GM13977 (cell line): ENCODE measurements at places on chromosomes 6 and 20.

- no peak for DNase-seq
Measured at GRCh38 chr6:155270561-155271091, 6.8 kb downstream of the CLDN20 start.

DNA sequence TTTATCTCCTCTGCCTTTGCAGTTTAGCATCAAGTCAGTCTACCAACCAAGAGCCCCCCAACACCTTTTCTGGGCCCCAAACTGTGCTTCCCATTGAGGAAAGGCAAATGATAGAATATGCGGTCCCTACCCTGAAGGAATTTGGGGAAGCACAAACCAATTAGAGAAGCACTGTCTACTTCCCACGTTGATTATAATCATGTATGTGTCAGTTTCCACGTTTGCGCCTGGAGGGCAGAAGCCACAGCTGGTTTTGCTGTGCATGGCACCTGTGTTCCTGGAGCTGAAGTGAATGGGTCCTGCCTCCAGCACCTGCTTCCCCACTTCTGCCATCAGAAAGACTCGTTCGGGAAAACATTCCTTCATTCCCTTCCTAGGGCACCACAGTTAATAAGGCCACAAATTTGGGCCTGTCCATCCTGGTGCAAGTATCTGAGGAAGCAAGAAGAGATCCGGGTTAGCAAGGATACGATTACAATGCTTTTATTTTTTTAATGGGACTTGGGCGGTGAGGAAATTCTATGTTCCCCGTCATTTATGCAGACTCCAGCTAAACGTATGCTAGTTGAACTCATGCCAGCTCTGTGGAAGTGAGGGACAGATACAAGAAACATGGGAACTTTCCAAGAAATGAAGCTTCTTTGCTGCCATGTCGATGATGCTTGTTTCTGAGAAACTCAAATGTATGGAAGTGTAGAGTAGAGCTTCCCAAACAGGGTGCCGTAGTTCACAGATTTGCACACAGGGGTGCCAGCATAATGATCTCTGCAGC lies 333.5 kb downstream of the NRN1 start:
- no peak for DNase-seq

GRCh38 chr6:33926451-33926850 lies 122.6 kb upstream of the MLN start:
- DNase-seq = peak; percentile 46

GRCh38 chr6:27901801-27902200 lies 10.4 kb downstream of the OR2B2 start:
- no peak for DNase-seq

DNA sequence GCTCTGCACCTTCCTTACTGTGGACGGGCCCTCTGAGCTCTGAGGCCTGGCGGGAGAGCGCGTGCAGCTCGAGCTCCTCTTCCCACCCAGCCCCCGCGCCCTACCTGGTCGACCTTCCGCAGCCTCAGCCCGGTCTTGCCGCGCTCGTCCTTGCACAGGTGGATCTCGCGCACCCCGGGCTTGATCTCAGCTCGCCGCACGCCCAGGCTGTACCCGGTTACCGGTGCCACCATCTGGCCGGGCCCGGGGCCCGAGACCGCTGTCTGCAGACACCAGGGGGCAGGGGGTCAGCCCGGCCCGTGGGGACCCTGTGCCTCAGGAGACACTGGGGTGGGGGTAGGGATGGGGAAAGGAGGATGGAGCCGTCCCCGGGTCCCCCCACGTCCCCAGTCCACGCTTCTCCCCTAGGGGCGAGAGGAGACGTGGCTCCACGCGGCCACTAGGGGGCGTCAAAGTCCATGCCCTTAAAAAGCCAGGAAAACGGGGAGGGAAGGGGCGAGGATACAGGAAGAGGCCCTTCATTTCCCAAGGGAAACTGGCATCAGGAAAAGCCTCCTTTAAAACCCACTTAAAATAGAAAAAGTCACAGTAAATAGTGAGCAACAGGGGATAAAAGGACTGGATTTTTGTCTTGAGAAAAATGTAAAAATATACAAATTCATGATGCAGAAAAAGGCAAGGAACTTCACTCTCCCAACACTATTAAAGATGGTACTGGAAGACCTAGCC lies 15.5 kb downstream of the SDCBP2 start:
- peak; percentile 84 for DNase-seq

- no peak for DNase-seq
Measured at GRCh38 chr6:169118346-169118830, 135.3 kb downstream of the THBS2 start.

- DNase-seq = no peak
Measured at GRCh38 chr6:43820486-43820885, 50.5 kb downstream of the VEGFA start.

- no peak for DNase-seq
Measured at GRCh38 chr20:33444797-33445560, 1.4 kb upstream of the SNTA1 start.

- DNase-seq = no peak
Measured at GRCh38 chr6:36334832-36335459, 1.7 kb downstream of the BNIP5 start.

DNA sequence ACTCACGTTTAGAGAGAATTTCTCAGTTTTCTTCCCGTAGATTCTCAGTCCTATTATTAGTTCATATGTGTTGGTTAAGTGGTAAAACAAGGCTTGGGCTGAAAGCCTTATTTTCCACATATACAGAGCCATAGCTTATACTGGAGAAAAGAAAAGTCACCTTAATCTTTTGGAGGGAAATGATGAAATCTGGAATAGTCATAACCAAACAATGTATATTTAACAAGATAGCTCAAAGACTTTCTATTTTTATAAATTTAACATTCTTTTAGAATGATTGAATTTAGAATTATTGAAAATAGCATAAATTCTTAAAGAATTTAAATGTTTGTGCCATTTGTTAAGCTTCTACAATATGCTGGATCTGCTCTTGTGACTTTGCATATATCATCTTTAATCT lies 85.8 kb downstream of the CDKAL1 start:
- no peak for DNase-seq

- no peak for DNase-seq
Measured at GRCh38 chr20:46118481-46119020, 437 bp downstream of the CD40 start.

- no peak for DNase-seq
Measured at GRCh38 chr6:90583179-90583835, 3.6 kb downstream of the MAP3K7 start.

GRCh38 chr6:92201618-92202017 lies 1217.7 kb downstream of the EPHA7 start:
- DNase-seq = no peak

DNA sequence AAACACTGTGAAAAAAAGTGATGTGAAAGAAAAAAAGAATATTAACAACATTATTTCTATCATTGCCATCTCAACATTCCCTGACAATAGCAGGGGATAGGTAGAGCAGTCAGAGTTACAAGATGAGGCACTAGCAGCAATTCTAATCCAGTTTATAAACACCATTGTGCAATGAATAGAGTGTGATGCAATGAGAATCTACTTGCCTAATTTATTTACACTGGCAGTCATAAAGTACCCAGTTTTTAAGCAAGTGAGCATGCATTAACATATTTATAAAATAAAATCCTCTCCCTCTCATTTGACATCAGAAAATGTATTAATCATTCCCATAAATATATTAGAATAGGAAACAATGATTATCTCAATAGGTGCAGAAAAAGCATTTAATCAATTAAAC lies 2.5 kb upstream of the MANEA start:
- DNase-seq = no peak

GRCh38 chr20:54688476-54688875 lies 213.1 kb downstream of the DOK5 start:
- DNase-seq = no peak

- DNase-seq = no peak
Measured at GRCh38 chr6:35195120-35195780, 18.5 kb upstream of the SCUBE3 start.

GRCh38 chr6:72770959-72771358 lies 149.1 kb downstream of the KCNQ5 start:
- DNase-seq = no peak

DNA sequence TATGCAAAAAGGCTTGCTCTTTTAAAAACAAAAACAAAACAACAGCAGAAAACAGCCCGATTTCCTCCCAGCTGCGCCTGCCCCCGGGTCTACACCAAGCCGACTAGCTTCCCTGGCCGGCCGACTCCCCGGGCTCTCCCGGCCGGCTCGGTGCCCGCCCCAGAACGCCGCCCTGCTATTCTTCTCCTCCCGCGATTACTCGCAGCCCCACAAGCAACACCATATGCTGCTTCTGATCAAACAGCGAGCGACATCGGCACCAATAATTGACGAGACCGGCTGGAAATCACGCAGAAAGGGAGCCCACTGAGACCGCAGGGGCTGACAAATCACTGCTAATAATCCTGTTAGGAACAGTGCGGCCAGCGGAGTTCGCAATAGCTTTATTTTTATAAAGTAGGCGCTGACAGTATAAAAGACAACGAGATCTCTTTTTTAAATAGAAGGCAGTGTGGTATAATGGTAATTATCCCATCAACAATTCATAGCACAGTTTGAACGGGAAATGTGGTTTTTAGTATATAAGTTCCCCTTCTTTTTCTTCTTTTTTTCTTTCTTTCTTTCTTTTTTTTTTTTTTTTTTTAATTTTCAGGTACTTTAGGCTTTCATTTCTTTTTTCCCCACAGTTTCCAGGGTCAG lies 3.3 kb downstream of the SIM1 start:
- DNase-seq = no peak

GRCh38 chr20:60009826-60010616 lies 51.8 kb downstream of the CDH26 start:
- DNase-seq = no peak

- DNase-seq = no peak
Measured at GRCh38 chr6:124792386-124792785, 169.9 kb upstream of the RNF217 start.

- no peak for DNase-seq
Measured at GRCh38 chr6:44680202-44680720, 292.8 kb downstream of the CDC5L start.

DNA sequence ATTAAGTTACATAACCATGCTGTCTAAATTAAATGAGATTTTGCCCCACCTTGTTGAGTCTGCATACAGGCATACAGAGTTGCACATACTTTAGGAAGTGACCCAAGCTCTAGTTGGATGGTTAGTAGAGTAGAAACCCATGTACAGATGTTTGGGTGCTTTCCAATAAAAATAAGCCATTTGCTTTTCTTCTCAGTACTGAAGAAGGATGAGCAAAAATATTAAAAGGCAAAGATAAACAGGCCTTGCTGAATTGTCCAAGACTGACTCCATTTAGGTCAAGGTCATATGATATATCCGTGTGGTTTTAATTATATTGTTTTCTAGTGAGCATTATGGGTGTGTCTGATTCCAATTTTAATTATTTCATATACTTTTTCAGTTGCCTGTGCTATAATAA lies 589.4 kb downstream of the RFPL4B start:
- no peak for DNase-seq

GRCh38 chr6:16991981-16992629 lies 109.7 kb upstream of the STMND1 start:
- DNase-seq = no peak

- no peak for DNase-seq
Measured at GRCh38 chr6:31049518-31049917, 39.2 kb downstream of the MUC22 start.
